ENCODE measurements at places on chromosomes 7 and 10. TPM values are rescaled to one million over a fixed set of nuclear protein-coding genes. Genes with fewer than 3 reads are reported as not detected.

DNA sequence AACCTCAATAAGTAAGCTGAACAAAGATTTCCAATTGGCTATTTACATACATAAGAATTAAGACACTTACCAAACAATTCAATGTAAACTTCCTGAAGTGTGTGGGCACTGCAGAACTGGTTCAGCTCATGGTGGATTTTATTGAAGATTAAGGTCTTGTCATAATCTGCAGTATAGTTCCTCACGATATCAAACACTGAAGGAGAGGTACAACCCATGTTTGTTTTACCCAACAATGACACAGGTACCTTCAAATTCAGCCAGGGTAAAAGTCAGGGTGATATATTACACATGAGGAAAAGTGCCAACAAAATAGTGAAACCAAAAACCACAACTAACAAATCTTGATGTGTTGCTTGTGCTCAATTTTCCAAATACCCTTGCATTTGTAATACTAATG lies 10.0 kb downstream of the ERLIN1 start:
- DNase-seq, result no peak

DNA sequence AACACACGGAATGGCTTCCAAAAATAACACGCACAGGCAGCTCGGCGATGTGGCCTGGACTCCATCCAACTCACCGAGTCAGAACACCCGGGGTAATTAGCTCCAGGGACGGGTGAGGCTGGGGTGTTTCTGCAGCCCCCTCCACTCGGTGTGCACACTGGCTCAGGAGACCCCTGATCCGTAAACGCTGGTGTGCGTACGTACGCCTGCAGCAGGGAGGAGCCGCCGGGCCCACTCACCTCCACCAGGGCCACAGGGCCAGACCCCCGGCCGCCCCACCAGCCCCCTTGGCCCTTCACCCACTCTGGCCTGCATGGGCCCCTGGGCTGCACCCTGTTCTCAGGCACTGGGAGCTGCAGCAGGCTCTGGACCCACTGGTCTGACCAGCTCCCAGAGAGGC lies 22.4 kb upstream of the UTF1 start:
- no peak for DNase-seq

DNA sequence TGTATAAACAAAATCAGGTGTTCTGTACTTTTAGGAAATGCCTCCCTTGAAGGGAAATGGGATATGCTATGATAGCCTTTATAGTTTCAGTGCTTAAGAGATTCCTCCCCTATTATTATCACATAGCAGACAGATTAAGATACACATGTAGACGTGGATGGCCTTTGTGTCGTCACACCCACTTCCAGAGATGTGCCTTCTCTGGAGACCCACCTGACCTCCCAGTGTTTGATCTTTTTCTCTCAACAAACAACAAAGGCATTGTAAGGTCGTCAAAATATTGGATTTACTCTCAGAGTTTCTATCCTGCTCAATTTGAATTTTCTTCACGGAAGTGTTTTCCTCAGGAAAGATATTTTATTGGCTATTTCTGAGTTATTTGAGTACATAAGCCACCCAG lies 25.7 kb upstream of the C1GALT1 start:
- no peak for DNase-seq

GRCh38 chr10:112507046-112507445 lies 60.0 kb downstream of the VTI1A start:
- no peak for DNase-seq

GRCh38 chr7:69871886-69872569 lies 273.8 kb downstream of the AUTS2 start:
- DNase-seq, result no peak

GRCh38 chr7:100119970-100120732 lies 717 bp downstream of the CNPY4 start:
- no peak for DNase-seq

The UCN3 gene
- not detected for total RNA-seq

The FXYD4 gene
- not detected for total RNA-seq
